MG63 (cell line): ENCODE measurements at places on chromosomes 2 and 18. TPM values are rescaled to one million over a fixed set of nuclear protein-coding genes. Genes with fewer than 3 reads are reported as not detected.

ADCYAP1 gene
- 2.8 and 5.7 TPM in 2 replicates for total RNA-seq

PROM2 gene
- 2.0 and 2.3 TPM in 2 replicates for total RNA-seq

GRCh38 chr2:85949280-85949679 lies 60.5 kb upstream of the ST3GAL5 start:
- DNase-seq = no peak

DNA sequence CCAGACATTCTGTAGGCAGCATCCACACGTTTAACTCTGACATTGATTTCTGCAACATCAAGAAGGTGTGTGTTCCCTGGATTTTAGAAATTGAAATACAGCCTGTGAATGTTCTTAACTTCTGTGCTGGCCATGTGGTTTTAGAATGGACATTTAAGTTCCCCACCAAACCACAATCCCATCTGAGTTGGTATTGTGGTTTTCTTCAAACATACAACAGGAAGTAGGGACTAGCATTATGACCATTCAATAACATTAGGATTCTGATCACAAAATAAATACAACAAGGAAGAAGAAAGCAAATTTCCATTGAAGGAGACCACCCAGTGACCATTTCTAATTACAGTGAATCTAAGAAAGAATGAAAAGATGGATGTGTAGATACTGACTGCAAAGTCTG lies 51.2 kb downstream of the MAP3K20 start:
- no peak for DNase-seq

DNA sequence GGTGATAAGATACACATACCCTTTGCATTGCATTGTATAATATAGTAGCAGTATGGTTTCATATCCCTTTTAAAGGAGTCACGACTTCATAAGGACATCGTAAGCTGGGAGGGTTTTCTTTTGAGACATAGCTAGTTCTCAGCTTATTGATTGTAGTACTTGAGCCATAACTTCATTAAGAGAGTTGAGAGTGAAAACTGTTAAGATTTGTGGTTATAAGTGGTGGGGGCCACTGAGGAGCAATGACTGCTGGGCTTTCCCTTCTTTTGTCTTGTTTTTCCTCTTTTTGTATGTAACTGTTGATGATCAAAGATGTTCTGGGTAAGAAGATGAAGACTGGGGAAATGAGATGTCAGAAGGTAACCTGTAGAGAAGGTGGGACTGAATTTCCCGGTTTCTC lies 11.0 kb downstream of the EIF5B start:
- no peak for DNase-seq
